ENCODE measurements at places on chromosomes 7 and 10.

DNA sequence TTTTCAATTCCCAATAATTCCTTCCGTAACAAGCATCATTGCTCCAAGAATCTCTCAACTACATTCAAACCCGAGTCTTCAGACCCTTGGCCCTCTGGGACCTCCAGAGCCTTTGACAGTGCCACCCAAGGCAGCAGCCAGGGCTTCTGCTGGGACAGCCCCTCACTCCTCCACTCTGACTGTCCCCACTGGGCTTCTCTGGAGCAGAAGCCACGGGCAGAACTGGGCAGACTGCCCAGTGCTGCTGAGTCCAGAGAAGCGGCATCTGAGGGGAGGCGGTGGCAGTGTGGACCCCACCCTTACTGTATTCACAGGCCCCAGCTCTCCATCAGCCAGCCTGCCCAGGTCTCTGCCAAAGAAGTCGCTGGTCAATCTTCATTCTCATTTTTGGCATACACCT, 8.8 kb downstream of the CYREN start:
- DNase-seq: no peak
- no peaks in the 10 kb centered on the region for H3K27me3 ChIP-seq
- H3K4me3 ChIP-seq: no peak overlapping the region
- H3K36me3 ChIP-seq: no peaks in the 10 kb centered on the region
- H3K27ac ChIP-seq: peak overlapping the region; percentile 2

GRCh38 chr10:79054203-79055099, 14.3 kb upstream of the ZMIZ1 start:
- no peak overlapping the region for H3K27ac ChIP-seq
- H3K4me1 ChIP-seq: peaks cover 17% of the 10 kb centered on the region
- H3K36me3 ChIP-seq: peaks cover 5% of the 10 kb centered on the region
- DNase-seq: no peak
- H3K4me3 ChIP-seq: peak overlapping the region; percentile 3

GRCh38 chr7:10181996-10182395, 791.7 kb upstream of the PHF14 start:
- no peaks in the 10 kb centered on the region for H3K4me1 ChIP-seq
- no peak for DNase-seq
- no peaks in the 10 kb centered on the region for H3K36me3 ChIP-seq
- no peak overlapping the region for H3K4me3 ChIP-seq

DNA sequence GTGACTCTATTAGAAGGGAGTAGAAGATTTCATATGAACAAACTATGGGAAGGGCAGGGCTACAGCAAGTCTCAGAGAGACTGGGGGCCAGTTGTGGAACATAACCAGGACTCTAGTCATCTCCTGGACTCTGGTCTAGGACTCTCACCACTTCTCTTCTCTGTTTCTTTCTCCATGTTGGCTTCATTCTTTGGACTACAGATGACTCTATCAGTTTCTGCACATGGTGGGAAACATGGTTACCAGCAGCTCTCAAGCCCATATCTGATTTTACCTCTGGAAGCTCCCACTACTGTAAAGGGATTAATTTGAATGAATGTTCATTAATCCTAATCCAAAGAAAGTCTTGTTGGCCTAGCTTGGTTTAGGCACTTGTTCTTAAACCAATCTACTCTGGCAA, 84.7 kb downstream of the LRGUK start:
- H3K4me3 ChIP-seq: no peak overlapping the region
- peaks cover 17% of the 10 kb centered on the region for H3K27me3 ChIP-seq
- H3K36me3 ChIP-seq: no peaks in the 10 kb centered on the region
- no peak overlapping the region for H3K27ac ChIP-seq
- no peak for DNase-seq
- H3K4me1 ChIP-seq: no peaks in the 10 kb centered on the region

GRCh38 chr7:24971333-24972165, 8.4 kb downstream of the OSBPL3 start:
- no peak for DNase-seq
- H3K4me3 ChIP-seq: peak overlapping the region; percentile 79
- H3K4me1 ChIP-seq: peaks cover 64% of the 10 kb centered on the region
- no peaks in the 10 kb centered on the region for H3K27me3 ChIP-seq

- H3K4me3 ChIP-seq: peak overlapping the region; percentile 36
- no peak overlapping the region for H3K27ac ChIP-seq
- no peaks in the 10 kb centered on the region for H3K27me3 ChIP-seq
- H3K36me3 ChIP-seq: peaks cover 2% of the 10 kb centered on the region
- peaks cover 15% of the 10 kb centered on the region for H3K4me1 ChIP-seq
- DNase-seq: no peak
Measured at GRCh38 chr7:37046531-37047079, 322.3 kb upstream of the AOAH start.

DNA sequence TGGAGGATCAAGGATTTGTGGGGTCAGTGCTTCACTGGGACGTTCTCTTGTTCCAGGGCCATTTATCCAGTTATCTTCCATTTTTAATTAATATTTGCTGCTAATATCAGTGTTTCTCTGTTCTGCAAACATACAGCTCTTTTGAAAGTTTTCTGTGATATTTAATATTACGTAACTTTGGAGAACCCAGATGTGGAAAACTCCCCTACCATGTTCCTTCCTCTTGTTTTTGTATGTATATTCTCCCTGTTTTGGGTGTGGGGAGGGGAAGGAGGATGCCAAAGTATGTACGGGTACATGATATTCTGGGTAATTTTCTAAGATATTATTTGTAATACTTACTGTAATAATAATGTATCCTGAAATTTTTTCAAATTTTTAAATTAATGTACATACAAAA, 55.9 kb downstream of the MYO3A start:
- H3K4me1 ChIP-seq: no peaks in the 10 kb centered on the region
- no peak overlapping the region for H3K4me3 ChIP-seq
- no peaks in the 10 kb centered on the region for H3K36me3 ChIP-seq
- H3K27me3 ChIP-seq: no peaks in the 10 kb centered on the region
- DNase-seq: no peak
- H3K27ac ChIP-seq: no peak overlapping the region

DNA sequence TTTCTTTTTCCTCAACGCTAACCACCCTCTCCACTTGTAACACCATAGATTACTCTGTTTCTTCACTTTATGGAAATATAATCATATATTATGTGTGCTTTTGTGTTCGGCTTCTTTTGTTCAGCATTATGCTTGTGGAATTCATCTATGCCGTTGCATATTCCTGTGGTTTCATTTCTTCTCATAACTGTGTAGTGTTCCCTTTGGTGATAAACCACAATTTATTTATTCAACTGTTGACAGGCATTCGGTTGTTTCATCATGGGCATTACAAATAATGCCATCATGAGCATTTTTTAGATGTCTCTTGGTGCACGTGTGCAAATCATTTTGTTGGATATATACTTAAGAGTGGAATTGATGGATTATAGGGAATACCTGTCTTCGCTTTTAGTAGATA, 12.1 kb downstream of the AVL9 start:
- H3K27me3 ChIP-seq: no peaks in the 10 kb centered on the region
- H3K4me1 ChIP-seq: peaks cover 39% of the 10 kb centered on the region
- no peak overlapping the region for H3K4me3 ChIP-seq

DNA sequence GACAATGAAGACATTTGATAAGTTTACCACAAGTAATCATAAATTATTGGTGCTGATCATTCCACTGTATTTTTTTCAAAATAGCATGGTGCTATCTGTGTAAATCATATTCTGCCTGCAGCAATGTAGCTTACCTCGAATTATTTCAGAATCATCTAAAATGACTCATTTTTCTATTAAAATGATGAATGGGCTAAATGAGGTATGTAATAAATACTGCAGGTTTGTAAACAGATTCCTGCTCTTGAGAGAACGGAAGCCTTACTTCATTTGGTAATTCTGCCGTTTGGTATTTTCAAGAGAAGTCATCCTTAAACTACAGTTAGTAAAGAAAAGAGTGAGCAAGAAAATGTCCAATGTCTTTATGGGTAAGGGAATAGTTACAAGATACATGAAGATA, 115.9 kb downstream of the CHCHD3 start:
- no peaks in the 10 kb centered on the region for H3K27me3 ChIP-seq
- H3K4me3 ChIP-seq: no peak overlapping the region
- peaks cover 7% of the 10 kb centered on the region for H3K36me3 ChIP-seq
- H3K4me1 ChIP-seq: peaks cover 17% of the 10 kb centered on the region
- no peak for DNase-seq

DNA sequence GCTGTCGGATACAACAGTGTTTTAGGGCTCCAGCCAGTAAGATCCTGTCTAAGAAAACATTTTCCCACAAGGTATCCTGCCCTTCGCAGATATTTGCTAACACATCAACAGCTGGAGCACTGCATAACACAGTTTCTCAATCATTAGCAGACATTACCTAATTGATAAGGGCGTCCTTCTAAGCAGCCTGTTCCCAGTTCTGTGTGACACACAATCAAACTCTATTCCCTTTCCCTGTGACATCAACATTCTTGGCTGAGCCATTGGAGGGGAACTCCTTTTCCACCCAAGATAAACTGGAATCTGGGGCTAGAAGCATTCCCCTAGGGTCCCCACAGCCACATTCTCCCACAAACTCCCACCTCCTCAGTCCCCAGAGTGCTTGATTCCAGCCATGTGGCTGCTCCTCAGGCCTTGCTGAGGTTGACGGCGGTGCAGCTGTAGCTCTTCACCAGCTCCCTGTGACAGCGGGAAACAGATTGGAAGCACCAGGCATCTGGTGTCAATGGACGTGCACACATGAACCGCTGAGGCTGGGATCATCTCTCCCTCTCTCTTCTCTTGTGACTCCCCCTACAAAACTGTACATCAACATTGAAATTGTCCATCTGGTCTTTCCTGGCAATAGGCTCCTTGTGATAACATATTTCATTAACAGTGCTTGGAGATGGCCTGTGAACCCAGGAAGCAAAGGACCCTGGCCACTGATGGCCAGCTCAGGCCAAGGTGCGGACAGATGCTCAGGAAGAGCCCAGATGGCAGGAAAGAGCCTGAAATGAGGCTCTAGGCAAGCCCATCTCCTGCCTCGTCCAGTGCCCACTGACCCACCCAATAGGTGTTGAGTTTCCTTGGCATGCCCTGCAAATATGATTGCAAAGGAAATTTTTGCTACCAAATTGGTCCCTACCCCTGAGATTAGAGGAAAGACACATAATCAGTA, 131.1 kb upstream of the TBX20 start:
- no peak for DNase-seq
- H3K36me3 ChIP-seq: no peaks in the 10 kb centered on the region
- H3K27me3 ChIP-seq: peaks cover 9% of the 10 kb centered on the region
- no peak overlapping the region for H3K4me3 ChIP-seq
- no peak overlapping the region for H3K27ac ChIP-seq

- peak; percentile 16 for DNase-seq
- H3K27me3 ChIP-seq: peaks cover 30% of the 10 kb centered on the region
- H3K4me1 ChIP-seq: peaks cover 21% of the 10 kb centered on the region
- H3K36me3 ChIP-seq: peaks cover 5% of the 10 kb centered on the region
- peak overlapping the region; percentile 76 for H3K27ac ChIP-seq
- peak overlapping the region; percentile 59 for H3K4me3 ChIP-seq
Measured at GRCh38 chr10:103845972-103846371, 9.4 kb downstream of the SH3PXD2A start.

- H3K36me3 ChIP-seq: no peaks in the 10 kb centered on the region
- no peak overlapping the region for H3K27ac ChIP-seq
- H3K4me3 ChIP-seq: no peak overlapping the region
- H3K27me3 ChIP-seq: no peaks in the 10 kb centered on the region
- no peak for DNase-seq
- H3K4me1 ChIP-seq: no peaks in the 10 kb centered on the region
Measured at GRCh38 chr10:131688304-131688703, 212.5 kb upstream of the PPP2R2D start.

- H3K27me3 ChIP-seq: no peaks in the 10 kb centered on the region
- no peak overlapping the region for H3K27ac ChIP-seq
- no peak for DNase-seq
- H3K4me1 ChIP-seq: no peaks in the 10 kb centered on the region
- no peak overlapping the region for H3K4me3 ChIP-seq
Measured at GRCh38 chr7:89500084-89500483, 654.2 kb upstream of the STEAP1 start.

- no peaks in the 10 kb centered on the region for H3K36me3 ChIP-seq
- H3K27ac ChIP-seq: peak within 1 kb of the TSS; percentile 94
- peaks cover 14% of the 10 kb centered on the region for H3K4me1 ChIP-seq
- DNase-seq: peak; percentile 70
Measured at GRCh38 chr7:100049441-100050291, at the start of gene ZSCAN21. TSS of gene ZSCAN21 (plus strand) at chr7:100049774. CDS start at chr7:100057007, 7,233 bp downstream.

DNA sequence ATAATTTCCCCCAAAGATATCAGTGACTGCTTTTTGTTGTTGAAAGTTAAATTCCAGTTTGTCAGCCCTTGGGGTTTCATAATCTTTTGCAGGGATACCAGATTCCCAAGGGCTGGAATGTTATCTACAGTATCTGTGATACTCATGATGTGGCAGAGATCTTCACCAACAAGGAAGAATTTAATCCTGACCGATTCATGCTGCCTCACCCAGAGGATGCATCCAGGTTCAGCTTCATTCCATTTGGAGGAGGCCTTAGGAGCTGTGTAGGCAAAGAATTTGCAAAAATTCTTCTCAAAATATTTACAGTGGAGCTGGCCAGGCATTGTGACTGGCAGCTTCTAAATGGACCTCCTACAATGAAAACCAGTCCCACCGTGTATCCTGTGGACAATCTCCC, 3.2 kb downstream of the CYP26A1 start:
- H3K27ac ChIP-seq: no peak overlapping the region
- no peak overlapping the region for H3K4me3 ChIP-seq
- H3K36me3 ChIP-seq: peaks cover 6% of the 10 kb centered on the region
- H3K27me3 ChIP-seq: peaks cover 75% of the 10 kb centered on the region
- no peak for DNase-seq
- H3K4me1 ChIP-seq: peaks cover 25% of the 10 kb centered on the region

- H3K27me3 ChIP-seq: no peaks in the 10 kb centered on the region
- no peaks in the 10 kb centered on the region for H3K4me1 ChIP-seq
Measured at GRCh38 chr7:110205899-110206298, 885.0 kb upstream of the LRRN3 start.

DNA sequence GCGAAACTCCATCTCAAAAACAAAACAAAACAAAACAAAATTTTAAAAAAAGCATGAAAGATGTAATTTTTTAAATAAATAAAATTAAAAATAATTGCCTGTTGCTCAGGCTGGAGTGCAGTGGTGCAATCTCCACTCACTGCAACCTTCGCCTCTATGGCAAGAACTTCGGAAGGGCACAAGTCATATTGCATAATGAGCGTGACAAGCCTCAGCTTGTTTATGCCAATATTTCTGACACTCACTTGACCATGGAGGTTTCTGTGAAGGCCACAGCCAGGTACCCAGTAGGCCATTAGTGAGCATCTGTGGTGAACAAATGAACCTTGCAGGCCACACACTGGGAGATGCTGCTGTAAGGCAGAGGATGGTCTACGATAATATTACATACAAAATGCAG, 106.1 kb upstream of the KMT2C start:
- no peak overlapping the region for H3K4me3 ChIP-seq
- no peak overlapping the region for H3K27ac ChIP-seq
- DNase-seq: no peak
- no peaks in the 10 kb centered on the region for H3K27me3 ChIP-seq
- H3K4me1 ChIP-seq: no peaks in the 10 kb centered on the region
- H3K36me3 ChIP-seq: no peaks in the 10 kb centered on the region

- no peak overlapping the region for H3K27ac ChIP-seq
- peaks cover 45% of the 10 kb centered on the region for H3K27me3 ChIP-seq
- no peak for DNase-seq
- peaks cover 3% of the 10 kb centered on the region for H3K4me1 ChIP-seq
- H3K4me3 ChIP-seq: no peak overlapping the region
Measured at GRCh38 chr7:141201145-141201885, 127.5 kb downstream of the TMEM178B start.

Measured in T-helper 17 cell (primary cell).